Ovary (tissue), 10 donors: ENCODE measurements at places on chromosomes 4 and X. TPM values are rescaled to one million over a fixed set of nuclear protein-coding genes. Genes with fewer than 3 reads are reported as not detected.

ARX gene
- total RNA-seq = 28.5 TPM

FAM53A gene
- 4.0 TPM for total RNA-seq

ESX1 gene
- total RNA-seq = not detected

COL4A6 gene
- 4.5 TPM for total RNA-seq

CNKSR2 gene
- 3.6 TPM for total RNA-seq

MSX1 gene
- 2.2 TPM for total RNA-seq

UGT2B15 gene
- total RNA-seq = not detected

SORCS2 gene
- total RNA-seq = 7.1 TPM

SLITRK4 gene
- 1.1 TPM for total RNA-seq

ARHGEF38 gene
- total RNA-seq = 1.3 TPM

TNMD gene
- total RNA-seq = 1.1 TPM

ALB gene
- 19.1 TPM for total RNA-seq

MAP3K15 gene
- total RNA-seq = 1.0 TPM

ZFP92 gene
- total RNA-seq = 4.5 TPM

BTC gene
- 1.5 TPM for total RNA-seq
